ENCODE measurements at places on chromosomes 3 and 15.

DNA sequence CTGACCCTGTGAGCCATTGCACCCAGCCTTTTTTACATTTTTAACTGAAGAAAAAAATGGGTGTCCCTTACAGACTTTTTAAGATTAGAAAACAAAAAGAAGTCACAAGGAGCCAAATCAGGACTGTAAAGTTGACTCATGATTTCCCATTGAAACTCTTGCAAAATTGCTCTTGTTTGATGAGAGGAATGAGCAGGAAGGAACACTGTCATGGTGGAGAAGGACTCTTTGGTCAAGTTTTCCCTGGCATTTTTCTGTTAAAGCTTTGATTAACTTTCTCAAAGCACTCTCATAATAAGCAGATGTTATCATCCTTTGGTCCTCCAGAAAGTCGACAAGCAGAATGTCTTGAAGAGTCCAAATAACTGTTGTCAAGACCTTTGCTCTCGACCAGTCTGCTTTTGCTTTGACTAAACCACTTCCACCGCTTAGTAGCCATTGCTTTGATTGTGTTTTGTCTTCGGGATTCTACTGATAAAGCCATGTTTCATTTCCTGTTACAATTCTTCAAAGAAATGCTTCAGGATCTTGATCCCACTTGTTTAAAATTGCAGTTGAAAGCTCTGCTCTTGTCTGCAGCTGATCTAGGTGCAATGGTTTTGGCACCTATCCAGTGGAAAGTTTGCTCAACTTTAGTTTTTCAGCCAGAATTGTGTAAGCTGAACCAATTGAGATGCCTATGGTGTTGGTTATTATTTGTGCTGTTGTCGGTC is 369.4 kb downstream of the MAGI1 start:
- no peak for DNase-seq

GRCh38 chr15:95286352-95286880 is 1044.1 kb upstream of the NR2F2 start:
- no peak for DNase-seq

DNA sequence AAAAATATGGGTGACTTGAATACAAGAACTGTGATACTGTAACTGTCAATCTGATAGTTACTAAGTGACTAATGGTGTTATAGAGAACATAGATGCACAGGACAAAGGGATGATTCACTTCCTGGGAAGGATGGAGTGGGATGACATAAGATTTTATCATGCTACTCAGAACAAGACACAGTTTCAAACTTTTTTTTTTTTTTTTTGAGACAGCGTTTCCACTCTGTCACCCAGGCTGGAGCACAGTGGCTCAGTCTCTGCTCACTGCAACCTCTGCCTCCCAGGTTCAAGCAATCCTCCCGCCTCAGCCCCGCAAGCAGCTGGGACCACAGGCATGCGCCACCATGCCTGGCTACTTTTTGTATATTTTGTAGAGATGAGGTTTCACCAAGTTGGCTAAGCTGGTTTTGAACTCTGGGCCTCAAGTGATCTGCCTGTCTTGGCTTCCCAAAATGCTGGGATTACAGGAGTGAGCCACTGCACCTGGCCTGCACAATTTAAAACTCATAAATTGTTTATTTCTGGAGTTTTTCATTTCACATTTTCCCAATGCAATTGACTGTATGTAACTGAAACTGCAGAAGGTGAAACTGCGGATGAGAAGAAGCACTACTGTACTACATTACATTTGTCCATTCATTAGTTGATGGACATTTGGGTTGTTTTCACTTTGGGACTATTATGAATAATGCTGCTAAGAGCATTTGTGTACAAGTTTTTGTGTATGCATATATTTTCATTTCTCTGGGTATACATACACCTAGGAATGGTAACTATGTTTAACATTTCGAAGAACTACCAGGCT is 40.6 kb downstream of the ADIPOQ start:
- DNase-seq = no peak

- no peak for DNase-seq
Measured at GRCh38 chr3:69484507-69485393, 98.9 kb upstream of the FRMD4B start.

DNA sequence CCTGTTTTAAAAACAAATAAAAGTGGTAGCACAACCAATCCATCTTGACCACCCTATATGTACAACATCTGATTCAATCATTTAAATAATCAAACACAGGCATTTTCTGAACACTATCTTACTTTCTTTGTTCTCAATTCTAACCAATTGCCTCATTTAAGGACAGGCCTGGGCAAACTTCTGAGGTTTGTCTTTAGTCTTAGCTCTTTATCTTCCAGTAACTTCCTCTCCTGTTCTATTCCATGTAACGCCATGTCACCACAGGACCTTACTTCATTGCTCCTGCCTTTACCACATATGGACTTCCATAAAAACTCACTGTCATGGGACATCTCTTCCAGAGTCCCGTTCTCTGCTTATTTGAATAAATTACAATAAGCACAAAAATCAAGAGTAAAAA is 14.9 kb downstream of the HDGFL3 start:
- no peak for DNase-seq

GRCh38 chr3:25438791-25439555 is 10.9 kb downstream of the RARB start:
- DNase-seq = no peak

DNA sequence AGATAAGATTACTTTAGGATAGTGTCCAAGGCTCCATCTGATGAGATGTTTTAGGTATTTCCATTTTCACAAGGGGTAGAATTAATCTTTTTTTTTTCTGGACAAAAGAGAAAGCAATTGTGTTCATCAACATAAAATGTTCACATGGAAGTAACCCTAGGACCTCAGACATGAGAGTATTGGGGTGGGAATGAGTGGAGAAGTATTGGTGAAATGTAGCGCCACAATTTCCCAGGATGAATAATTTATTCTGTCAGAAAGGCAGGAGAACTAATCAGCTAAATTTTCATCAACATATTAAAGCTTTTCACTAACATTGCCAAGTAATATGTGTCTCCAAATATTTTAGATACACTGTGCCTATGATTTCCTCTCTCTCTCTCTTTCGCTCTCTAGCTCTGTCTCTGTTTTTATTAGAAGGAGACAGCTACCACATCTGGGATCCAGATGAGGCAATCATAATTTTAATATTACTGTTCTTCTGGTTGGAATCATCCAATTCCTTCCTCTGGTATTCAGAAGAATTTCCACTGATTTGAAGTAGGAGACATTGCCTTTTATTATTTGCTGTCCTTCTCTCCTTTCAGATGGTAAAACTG is 21.6 kb upstream of the ZNF280D start:
- no peak for DNase-seq

- no peak for DNase-seq
Measured at GRCh38 chr15:64948916-64949315, 37.2 kb downstream of the ANKDD1A start.

GRCh38 chr3:1734494-1735122 is 364.1 kb upstream of the CNTN4 start:
- DNase-seq = no peak

DNA sequence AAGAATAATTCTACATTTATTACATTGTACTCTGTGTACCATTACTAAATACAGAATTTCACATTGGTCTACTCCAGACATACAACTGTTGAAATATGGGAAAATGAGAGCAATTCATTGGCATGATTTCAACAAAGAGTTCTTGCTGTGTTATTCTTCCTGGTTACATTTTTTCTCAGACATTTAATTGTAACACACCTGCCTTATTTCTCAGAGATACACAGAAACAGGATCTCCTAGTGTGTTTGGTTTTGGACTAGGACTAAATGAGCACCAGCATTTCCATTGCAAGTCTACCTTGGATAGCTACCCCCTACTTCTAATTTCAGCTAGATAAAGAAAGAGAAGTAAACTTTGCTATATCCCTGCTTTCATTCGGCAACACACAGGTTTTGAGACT is 274.3 kb upstream of the CNTN4 start:
- DNase-seq = no peak

DNA sequence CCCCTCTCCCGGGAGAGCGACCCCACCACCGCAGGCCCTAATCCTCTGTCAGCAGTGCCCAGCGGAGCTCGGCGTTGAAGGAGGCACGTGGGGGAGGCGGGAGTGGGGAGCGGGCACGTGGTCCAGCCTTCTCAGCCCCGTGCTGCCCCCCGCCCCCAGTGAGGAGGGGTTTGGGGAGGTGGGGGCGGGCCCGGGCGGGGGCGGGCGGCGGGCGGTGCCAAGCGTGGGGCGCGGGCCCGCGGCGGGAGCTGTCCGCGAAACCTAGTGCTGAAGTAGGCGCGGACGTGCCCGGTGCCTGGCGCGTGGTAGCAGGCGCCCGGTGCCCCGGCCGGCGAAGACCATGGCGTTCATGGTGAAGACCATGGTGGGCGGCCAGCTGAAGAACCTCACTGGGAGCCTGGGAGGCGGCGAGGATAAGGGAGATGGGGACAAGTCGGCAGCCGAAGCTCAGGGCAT is at the start of gene CPLX3:
TSS of gene CPLX3 (plus strand) at position 264 of the 456 bp plus-strand sequence. CDS start at position 341, 77 bp downstream.
- DNase-seq = no peak

GRCh38 chr3:134918441-134918840 is 123.4 kb downstream of the EPHB1 start:
- no peak for DNase-seq

DNA sequence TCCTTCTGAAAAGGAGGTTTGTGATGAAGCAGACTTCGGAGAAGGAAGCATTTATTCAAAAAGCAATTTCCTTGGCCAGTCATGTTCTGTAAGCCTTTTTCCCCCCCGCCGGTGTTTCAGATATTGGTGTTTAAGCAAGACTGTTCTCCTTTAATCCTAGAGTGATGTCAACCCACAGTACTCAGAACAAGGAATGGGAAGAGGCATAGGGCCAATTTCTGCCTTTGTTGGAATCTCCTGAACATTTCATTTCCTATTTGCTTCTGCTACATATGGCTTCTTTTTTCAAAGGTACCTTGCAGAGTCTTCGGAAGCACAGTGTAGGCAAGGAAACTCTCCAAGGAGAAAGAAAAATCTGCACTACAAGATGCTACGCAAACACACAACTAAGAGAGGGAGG is 713.1 kb upstream of the CFAP20DC start:
- DNase-seq = no peak

- no peak for DNase-seq
Measured at GRCh38 chr3:175648899-175649298, 789.8 kb downstream of the NAALADL2 start.

DNA sequence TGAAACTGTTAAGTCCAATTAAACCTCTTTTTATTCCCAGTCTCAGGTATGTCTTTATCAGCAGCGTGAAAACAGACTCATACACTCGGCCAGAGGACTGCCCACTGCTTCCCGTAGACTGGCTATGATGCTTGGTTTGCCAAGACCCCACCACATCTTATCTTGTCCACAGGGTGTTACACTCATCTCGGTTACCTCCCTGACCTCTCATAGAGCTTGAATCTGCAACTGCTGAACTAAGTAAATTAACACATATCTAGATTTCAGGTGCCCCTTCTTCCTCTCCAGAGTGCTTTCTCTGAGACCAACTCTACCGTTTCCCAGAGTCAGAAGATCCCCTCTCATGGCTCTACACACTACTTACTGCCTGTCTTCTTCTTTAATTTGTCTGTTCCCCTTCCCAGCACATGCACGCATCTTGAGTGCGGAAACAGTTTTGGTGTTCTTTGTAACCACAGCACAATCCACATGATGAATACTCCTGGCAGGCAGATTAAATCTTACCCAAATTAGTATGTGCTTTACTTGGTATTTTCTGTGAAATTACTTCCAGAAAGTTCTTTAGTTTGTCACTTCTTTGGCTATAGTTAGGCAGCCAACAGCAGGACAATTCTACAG is 49.7 kb downstream of the CD200 start:
- no peak for DNase-seq
